ENCODE measurements at places on chromosomes 3 and 15. TPM values are rescaled to one million over a fixed set of nuclear protein-coding genes. Genes with fewer than 3 reads are reported as not detected.

GRCh38 chr15:78075490-78076230, 1.9 kb downstream of the TBC1D2B start:
- DNase-seq = no peak

GRCh38 chr3:177934001-177934891, 602.0 kb upstream of the KCNMB2 start:
- DNase-seq = peak; percentile 41

DNA sequence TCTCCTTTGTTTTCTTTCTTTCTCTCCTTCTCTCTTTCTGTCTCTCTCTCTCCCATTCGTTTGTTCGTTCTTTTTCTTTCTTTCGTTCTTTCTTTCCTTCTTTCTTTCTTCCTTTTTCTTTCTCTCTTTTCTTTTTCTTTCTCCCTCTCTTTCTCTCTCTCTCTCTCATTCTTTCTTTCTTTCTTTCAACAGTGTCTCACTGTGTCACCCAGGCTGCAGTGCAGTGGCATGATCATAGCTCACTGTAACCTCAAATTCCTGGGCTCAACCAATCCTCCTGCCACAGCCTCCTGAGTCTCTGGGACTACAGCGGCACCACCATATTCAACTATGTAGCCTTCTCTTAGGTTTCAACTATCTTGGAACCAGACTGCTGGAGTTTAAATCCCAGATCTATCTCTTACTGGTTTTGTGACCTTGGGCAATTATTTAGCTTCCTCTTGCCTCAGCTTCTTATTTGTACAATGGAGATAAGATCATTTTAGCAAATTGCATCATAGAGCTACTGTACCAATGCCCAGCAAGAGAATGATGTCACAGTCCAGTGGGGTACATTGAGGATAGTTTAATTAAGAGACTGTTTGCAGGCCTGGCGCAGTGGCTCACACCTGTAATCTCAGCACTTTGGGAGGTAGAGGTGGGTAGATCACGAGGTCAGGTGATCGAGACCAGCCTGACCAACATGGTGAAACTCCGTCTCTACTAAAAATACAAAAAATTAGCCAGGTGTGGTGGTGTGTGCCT, 27.3 kb upstream of the PARL start:
- no peak for DNase-seq

GRCh38 chr3:131357275-131357674, 24.3 kb upstream of the NUDT16 start:
- no peak for DNase-seq

- DNase-seq = no peak
Observed at GRCh38 chr3:121411523-121411922, 134.3 kb downstream of the POLQ start.

DNA sequence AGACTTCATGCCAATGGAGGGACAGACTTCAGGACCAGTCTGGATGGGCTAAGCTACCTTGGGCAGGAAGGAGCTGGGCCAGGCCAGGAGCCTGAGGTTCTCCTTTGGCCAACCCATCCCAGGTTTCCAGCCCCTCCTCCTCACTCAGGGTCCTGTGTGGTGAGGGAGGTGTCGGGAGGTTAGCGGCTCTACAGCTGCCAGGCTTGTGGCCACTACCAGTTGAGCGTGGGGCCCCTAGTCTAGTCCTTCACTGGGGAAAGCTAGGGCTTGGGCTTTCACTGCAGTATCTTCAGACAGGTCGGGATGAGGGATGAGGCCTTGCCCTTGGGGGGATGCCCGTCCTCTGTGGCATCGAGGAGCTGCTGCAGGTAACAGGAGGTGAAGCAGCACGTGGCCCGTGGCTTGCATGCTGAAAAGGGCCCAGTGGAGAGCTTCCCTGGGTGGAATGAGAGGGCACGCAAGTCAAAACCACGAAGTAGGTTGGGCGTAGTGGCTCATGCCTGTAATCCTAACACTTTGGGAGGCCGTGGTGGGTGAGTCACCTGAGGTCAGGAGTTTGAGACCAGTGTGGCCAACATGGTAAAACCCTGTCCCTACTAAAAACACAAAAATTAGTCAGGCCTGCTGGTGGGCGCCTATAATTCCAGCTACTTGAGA, 8.5 kb upstream of the FANCD2 start:
- no peak for DNase-seq

- no peak for DNase-seq
Observed at GRCh38 chr3:46061108-46061720, 33.9 kb upstream of the XCR1 start.

GRCh38 chr3:46913644-46914043, 36.1 kb downstream of the PTH1R start:
- no peak for DNase-seq

GRCh38 chr3:115071601-115072000, 75.5 kb downstream of the ZBTB20 start:
- peak; percentile 10 for DNase-seq

DNA sequence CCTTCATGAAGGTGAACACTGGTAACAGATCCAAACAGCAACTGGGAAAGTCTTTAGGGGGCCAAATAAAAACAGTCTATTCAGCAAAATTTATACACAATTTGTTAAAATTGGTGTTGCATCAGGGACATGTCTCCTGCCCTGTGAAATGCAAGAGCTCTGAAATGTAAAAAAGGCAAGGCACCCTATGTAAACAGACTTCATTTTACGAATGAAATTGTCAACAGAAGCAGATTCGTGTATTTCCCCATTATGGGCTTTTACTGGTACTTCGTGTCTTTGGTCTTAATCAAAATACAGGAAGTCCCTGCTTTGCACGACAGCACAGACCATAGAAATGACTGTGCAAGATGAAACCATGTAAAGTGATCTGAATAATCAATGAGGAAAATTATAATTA, 127.3 kb upstream of the THBS1 start:
- DNase-seq = no peak

- DNase-seq = no peak
Observed at GRCh38 chr3:15220661-15221060, 14.6 kb downstream of the CAPN7 start.

DNA sequence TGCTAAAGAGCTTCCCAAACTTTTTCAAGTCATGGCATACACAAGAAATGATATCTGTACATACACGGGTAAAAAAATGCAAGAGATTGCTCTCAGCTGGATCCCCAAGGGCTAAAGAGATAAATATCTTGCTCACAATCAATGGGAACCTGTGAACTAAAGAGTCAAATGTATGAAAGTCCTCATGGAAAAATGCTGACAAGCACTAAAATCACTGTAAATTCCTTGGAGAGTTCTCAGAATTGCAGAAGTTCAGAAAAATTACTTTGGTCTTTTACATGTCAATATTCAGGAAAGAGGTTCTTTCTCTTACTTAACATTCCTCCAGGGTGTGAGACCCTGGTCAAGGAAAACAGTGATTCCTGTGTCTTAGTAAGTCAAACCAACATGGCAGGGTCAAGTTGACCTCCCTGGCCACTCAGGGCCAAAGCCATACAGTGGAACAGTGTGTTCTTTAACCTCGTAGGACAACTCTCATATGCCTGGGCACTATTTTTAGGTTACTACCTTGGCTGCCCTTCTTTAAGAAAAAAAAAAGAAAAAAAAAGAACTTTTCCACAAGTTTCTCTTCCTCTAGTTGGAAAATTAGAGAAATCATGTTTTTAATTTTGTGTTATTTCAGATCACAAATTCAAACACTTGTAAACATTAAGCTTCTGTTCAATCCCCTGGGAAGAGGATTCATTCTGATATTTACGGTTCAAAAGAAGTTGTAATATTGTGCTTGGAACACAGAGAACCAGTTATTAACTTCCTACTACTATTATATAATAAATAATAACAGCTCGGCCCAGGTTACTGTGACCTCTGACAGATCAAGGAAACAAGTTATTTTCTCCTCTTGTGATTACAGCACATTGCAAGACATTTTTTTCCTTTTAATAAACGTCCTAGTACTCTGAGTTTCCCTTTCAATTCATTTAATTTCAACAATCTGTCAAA, 12.5 kb downstream of the SSR3 start:
- no peak for DNase-seq

DNA sequence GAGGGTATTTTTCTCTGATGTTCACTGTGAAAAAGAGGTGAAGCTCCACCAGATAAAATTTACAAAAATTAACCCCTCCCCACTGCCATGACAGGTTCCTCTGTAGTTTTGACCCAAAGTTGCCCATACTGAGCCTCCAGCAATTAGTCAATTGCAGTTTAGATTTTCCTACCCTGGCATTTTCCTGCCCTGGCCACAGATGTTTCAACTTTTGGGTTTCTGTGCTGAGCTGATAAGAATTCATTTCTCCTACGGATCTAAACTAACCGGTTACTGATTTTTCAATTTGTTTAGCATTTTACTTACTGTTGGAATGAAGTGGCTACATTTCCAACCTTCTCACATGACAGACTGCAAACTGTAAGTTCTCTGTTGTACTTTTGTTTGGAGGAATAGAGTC, 1346.1 kb upstream of the EPHA6 start:
- no peak for DNase-seq

- DNase-seq = no peak
Observed at GRCh38 chr3:178088963-178089362, 447.3 kb upstream of the KCNMB2 start.

- no peak for DNase-seq
Observed at GRCh38 chr3:46664188-46664970, 29.1 kb downstream of the ALS2CL start.

Gene GNAI2
- polyA plus RNA-seq = 203 TPM

Gene PLA2G4D
- polyA plus RNA-seq = not detected

Gene TGM5
- polyA plus RNA-seq = not detected

Gene C15orf62
- 2.0 TPM for polyA plus RNA-seq

Gene AADACL2
- polyA plus RNA-seq = not detected

Gene GATM
- polyA plus RNA-seq = 218 TPM
